Breast epithelium (tissue), 4 donors: ENCODE measurements at places on chromosomes 3 and 15. TPM values are rescaled to one million over a fixed set of nuclear protein-coding genes. Genes with fewer than 3 reads are reported as not detected.

The PLCH1 gene
- total RNA-seq = not detected

The B3GALNT1 gene
- total RNA-seq = 10.8 TPM

DNA sequence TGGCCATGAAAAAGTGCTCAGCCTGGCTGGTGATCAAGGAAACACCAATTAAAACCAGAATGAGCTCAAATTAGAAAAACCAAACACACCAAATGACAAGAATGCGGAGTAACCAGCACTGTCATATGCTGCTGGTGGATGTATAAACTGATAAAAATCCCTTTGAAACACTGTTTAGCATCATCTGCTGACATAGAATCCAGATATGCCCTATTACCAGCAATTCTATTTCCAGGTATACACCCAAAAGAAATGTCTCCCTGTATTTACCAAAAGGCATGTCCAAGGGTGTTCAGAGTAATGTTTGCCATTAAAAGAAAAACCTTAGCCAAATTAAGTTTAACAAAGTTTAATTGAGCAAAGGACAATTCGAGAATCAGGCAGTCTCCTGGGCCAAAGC, 138.6 kb downstream of the FMN1 start:
- no peaks in the 10 kb centered on the region for H3K27me3 ChIP-seq
- no peaks in the 10 kb centered on the region for H3K4me1 ChIP-seq
- no peak for DNase-seq

- no peak for DNase-seq
- no peak overlapping the region for H3K27ac ChIP-seq
- no peaks in the 10 kb centered on the region for H3K36me3 ChIP-seq
- no peak overlapping the region for H3K4me3 ChIP-seq
- H3K27me3 ChIP-seq = no peaks in the 10 kb centered on the region
- no peaks in the 10 kb centered on the region for H3K4me1 ChIP-seq
Measured at GRCh38 chr3:29183346-29184087, 97.4 kb upstream of the RBMS3 start.

GRCh38 chr3:130827486-130827885, 66.4 kb upstream of the ATP2C1 start:
- no peak overlapping the region for H3K4me3 ChIP-seq
- H3K4me1 ChIP-seq = no peaks in the 10 kb centered on the region
- H3K27ac ChIP-seq = no peak overlapping the region
- no peaks in the 10 kb centered on the region for H3K27me3 ChIP-seq
- no peak for DNase-seq
- H3K36me3 ChIP-seq = no peaks in the 10 kb centered on the region

The TERC gene
- total RNA-seq = 125 TPM

DNA sequence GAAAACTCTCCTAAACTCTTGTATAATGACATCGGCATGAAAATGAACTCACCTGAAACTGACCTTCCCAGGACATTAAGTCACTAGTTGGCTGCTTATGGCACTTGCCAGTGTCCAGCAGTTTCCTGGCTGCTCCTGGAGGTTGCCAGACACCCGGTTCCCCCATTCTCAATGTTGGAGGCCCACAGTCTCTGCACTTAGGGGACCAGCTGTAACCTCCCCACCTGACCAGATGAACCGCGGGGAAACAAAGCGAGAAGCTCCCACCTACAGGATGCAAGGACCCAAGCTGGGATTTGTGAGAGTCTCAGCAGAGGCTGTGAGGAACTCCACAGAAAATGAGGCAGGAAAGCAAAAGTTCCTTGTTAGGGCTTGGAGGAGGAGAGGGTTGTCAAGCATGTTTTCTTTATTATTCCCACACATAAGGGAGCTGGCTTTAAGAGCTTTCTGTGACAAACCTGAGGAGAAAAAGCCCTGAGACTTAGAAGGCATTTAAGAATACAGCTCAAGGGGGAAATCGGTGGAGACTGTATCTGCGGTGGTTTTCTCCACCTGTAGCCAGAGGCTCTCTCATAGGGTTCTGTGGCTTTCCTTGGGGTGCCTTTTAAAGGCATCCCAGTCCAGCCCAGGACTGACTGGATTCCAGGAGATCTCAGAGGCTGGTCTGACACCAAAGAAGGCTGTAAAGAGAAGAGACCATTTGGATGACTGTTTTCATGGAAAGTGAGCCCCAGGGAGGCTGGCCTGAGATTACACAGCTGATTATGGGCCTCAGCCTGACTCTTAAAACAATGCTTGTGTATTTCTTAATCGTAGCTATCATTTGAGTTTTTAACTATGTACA, 4.6 kb downstream of the TPM1 start:
- peak overlapping the region; percentile 90 for H3K4me3 ChIP-seq
- DNase-seq = no peak
- H3K27ac ChIP-seq = peak overlapping the region; percentile 93
- H3K36me3 ChIP-seq = no peaks in the 10 kb centered on the region

GRCh38 chr3:57927166-57927565, 81.1 kb upstream of the FLNB start:
- no peak overlapping the region for H3K4me3 ChIP-seq
- no peaks in the 10 kb centered on the region for H3K27me3 ChIP-seq
- no peaks in the 10 kb centered on the region for H3K36me3 ChIP-seq
- H3K27ac ChIP-seq = no peak overlapping the region
- DNase-seq = no peak

The SUCLG2 gene
- total RNA-seq = 58.1 TPM

The MESP1 gene
- total RNA-seq = 6.2 TPM

- no peaks in the 10 kb centered on the region for H3K4me1 ChIP-seq
- H3K27ac ChIP-seq = no peak overlapping the region
- H3K4me3 ChIP-seq = no peak overlapping the region
- no peaks in the 10 kb centered on the region for H3K36me3 ChIP-seq
- no peak for DNase-seq
Measured at GRCh38 chr3:36511791-36512486, 131.6 kb downstream of the STAC start.

The MAGI1 gene
- 70.5 TPM for total RNA-seq

GRCh38 chr15:31222773-31223341, 103.8 kb upstream of the KLF13 start:
- no peaks in the 10 kb centered on the region for H3K4me1 ChIP-seq
- H3K27me3 ChIP-seq = no peaks in the 10 kb centered on the region
- no peaks in the 10 kb centered on the region for H3K36me3 ChIP-seq
- H3K4me3 ChIP-seq = no peak overlapping the region

DNA sequence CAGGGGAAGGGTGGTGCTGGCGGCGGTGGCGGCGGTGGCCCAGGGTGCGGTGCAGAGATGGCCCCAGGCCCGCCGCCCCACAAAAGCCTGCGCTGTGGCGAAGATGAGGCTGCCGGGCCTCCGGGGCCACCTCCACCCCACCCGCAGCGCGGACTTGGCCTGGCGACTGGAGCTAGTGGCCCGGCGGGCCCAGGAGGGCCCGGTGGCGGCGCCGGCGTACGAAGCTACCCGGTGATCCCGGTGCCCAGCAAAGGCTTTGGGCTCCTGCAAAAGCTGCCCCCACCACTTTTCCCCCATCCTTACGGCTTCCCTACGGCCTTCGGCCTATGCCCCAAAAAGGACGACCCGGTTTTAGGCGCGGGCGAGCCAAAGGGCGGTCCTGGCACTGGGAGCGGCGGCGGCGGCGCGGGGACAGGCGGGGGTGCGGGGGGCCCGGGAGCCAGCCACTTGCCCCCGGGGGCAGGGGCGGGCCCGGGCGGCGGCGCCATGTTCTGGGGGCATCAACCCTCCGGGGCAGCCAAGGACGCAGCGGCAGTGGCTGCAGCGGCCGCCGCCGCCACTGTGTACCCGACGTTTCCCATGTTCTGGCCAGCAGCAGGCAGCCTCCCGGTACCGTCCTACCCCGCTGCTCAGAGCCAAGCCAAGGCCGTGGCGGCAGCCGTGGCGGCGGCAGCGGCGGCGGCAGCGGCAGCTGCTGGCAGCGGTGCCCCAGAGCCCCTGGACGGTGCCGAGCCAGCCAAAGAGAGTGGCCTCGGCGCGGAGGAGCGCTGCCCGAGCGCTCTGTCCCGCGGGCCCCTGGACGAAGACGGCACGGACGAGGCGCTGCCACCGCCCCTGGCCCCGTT, 1.6 kb downstream of the SKOR1 start:
- H3K27me3 ChIP-seq = peaks cover 35% of the 10 kb centered on the region
- peaks cover 30% of the 10 kb centered on the region for H3K4me1 ChIP-seq
- no peak overlapping the region for H3K27ac ChIP-seq
- no peaks in the 10 kb centered on the region for H3K36me3 ChIP-seq

DNA sequence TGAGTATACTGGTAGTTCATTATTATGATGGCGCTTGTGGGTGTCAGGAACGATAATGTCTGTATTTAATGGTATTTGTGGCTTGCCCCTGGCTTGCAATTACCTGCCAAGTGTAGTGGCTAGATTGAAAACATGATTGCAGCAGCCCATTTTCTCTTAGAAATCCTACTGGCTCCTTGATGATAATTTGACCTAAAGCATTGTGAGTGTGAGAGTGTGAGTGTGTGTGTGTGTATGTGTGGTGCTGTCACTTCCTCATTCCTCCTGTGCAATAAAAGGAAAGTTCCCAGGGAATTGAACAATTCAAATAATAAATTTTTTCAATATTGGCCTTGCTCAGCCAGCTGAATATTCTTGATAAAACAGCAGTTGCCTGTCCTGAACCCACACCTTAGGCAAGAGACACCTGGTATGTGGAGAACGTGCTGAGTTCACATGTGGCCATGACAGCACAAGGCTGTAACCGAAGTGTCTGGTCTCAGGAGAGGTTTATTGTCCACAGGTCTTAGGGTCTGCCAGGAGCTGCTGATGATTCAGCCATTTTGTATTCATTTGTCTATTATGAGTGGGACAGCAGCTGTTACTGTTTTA, 193.3 kb downstream of the CD47 start:
- H3K4me3 ChIP-seq = no peak overlapping the region
- H3K27me3 ChIP-seq = no peaks in the 10 kb centered on the region
- no peak for DNase-seq
- no peaks in the 10 kb centered on the region for H3K4me1 ChIP-seq
- H3K27ac ChIP-seq = no peak overlapping the region

The NR2E3 gene
- not detected for total RNA-seq

The TOMM70 gene
- total RNA-seq = 47.9 TPM

DNA sequence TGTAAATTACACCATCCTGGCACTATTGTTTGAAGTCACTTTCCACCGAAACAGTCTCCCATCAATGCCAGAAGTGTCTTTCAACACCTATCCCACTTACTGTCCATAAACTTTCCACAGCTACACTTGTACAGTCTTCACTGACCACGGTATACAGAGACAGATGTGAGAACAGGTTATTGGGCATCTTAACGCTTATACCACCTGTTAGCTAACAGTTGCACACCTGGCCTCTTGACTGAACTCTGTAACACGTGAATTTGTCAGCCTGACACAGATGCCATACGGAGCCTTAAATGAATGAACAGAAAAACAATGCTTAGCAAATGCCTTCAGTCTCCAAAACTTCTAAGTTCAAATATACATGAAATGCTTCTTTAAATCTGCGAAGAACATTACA, 440.5 kb downstream of the SHQ1 start:
- no peaks in the 10 kb centered on the region for H3K4me1 ChIP-seq
- DNase-seq = no peak
- H3K4me3 ChIP-seq = no peak overlapping the region

The FBXW12 gene
- total RNA-seq = not detected

DNA sequence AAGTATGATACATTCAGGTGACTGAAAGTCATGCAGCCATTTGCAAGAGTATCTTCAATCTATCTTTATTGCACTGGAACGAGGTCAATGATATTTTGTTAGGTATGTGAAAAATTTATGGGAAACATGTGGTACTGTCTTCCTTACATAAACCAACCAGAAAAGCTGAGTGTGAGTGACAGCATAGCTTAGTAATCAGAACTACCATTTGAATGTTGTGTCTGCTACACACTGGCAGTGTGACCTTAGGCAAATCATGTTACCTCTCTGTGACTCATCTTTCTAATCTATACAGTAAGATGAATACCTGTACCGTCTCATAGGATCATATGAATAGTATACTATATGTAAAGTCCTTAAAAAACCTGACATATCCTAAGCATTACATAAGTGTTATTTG, 337.9 kb upstream of the IL12A start:
- no peak overlapping the region for H3K27ac ChIP-seq
- H3K27me3 ChIP-seq = no peaks in the 10 kb centered on the region
- DNase-seq = no peak
- H3K4me1 ChIP-seq = no peaks in the 10 kb centered on the region
- no peak overlapping the region for H3K4me3 ChIP-seq

- no peaks in the 10 kb centered on the region for H3K27me3 ChIP-seq
- H3K36me3 ChIP-seq = no peaks in the 10 kb centered on the region
- no peak overlapping the region for H3K27ac ChIP-seq
- no peak overlapping the region for H3K4me3 ChIP-seq
Measured at GRCh38 chr3:60298141-60298540, 953.1 kb downstream of the FHIT start.

- DNase-seq = no peak
- no peak overlapping the region for H3K4me3 ChIP-seq
- no peaks in the 10 kb centered on the region for H3K27me3 ChIP-seq
- no peaks in the 10 kb centered on the region for H3K4me1 ChIP-seq
- H3K36me3 ChIP-seq = no peaks in the 10 kb centered on the region
- no peak overlapping the region for H3K27ac ChIP-seq
Measured at GRCh38 chr3:83807511-83807910, 1151.3 kb upstream of the CADM2 start.
